ENCODE measurements at places on chromosomes 7 and 10.
A peak's percentile ranks its signal among the peaks of the same experiment; 100 is the strongest.

DNA sequence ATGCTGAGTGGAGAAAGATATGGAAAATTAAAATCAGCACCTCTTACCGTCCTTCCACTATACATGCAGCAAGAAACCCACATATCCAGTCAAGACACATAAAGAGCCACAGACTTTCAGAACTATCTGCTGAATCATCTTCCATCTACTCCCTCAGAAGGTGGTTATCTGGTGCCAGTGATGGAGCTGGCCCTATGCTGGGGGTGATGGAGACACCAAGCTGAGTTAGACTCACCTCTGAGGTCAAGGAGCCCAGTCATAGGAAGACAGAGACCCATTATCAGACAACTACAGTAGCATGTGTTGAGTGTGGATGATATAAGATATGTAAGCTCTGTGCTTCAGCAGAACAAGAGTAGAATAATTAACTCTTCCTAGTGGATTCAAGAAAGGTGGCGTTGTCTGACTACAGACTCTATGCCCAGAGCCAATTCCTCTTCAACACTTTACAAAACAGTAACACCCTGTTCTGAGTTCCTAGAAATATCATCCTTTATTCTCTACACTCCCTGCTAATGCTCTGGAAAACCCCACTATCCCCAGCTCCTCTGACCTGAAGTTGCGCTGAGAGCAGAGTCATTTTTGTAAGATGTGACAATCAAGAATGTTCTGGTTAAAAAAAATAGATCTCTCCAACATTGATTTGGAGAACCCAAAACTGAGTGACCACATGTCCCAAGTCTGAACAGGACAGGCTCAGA lies 14.3 kb downstream of the CYP3A5 start:
- no peak for DNase-seq

DNA sequence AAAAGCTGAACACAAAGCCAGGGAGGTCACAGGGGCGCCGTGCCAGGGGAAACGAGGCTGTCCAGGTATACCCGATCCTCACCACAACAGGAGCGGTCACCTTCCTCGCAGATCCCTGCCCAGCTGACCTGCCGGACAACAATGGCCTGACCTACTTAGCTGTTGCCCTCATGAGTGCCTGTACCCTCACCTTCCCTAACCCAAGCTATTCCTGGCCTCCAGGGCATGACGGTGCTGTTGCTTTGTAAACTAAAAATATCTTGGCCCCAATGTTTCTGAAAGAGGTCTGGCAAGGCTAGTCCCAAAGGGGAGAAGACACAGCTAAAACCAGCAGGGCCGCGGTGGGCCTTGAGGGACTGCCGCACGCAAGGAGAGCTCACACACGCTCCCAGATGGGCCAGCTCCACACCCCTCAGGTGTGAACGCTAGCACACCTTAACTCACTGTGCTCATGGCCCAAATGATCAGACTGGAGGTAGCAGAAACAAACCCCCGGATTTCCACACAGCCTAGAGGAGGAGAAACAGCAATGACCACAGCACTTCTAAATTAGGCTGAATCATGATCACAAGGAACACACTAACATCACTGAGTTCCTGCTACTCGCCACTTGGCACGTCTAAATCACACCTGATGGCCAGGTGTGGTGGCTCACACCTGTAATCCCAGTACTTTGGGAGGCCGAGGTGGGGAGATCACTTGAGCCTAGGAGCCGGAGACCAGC lies 66.3 kb upstream of the CYTH3 start:
- DNase-seq: no peak

DNA sequence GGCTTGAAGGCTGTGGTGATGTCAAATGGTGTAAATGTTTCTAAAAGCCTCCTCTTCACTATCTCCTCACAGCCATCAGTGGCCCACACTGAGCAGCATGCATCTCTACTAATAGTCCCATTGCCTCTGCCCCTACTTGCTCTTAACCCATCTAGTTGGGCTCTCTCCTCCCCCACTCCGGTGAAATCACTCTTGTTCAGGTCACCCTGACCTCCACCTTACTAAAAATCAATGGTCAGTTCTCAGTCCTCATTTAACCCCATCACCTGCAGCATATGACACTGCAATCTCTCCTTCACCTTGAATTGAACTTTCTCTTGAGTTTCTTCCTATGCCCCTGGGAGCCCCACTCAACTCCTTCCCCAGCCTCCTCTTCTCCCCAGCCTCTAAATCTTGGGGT lies 355.1 kb upstream of the AOAH start:
- no peak for DNase-seq

GRCh38 chr7:66832531-66833351 lies 88.3 kb upstream of the TMEM248 start:
- DNase-seq: no peak

GRCh38 chr10:47067949-47068940 lies 157.0 kb downstream of the PTPN20 start:
- DNase-seq: no peak

GRCh38 chr7:40192036-40192435 lies 57.2 kb downstream of the SUGCT start:
- DNase-seq: no peak

- no peak for DNase-seq
These were observed 102.9 kb upstream of the NFE2L3 start for GRCh38 chr7:26049081-26049480.

- DNase-seq: no peak
These were observed 22.4 kb upstream of the ITGA8 start for GRCh38 chr10:15742102-15742501.

GRCh38 chr10:128877936-128878335 lies 589.1 kb upstream of the MGMT start:
- peak; percentile 2 for DNase-seq

DNA sequence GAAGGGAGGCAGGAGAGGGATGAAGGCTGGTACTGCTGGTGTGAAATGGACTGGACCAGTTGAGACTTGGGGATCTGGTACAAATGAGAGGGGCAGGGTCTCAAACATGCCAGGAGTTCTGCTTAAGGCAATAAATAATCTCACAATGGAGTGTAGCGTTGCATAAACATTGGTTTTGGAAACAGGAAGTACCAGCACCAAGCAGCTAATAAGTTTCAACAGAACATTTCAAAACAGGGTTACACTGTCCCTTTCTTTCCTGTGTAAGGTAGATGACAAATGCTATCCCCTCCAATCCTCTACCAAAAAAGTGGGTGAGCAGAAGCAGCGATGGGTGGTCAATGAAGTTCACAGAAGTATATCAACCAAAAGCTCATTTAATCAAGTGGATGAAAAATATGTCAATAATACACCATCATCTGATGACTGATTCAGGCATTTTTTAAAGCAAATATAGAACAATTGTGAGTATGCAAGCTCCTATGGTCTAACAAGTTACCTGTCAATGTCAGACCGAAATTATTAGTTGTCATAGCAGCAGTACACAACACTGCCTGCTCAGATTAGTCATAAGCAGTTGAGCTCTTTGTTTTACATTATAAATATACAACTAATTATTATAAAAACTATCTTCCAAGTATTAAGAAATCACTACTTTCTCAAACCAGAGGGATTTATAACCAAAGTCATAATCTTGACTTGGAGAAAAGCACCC lies 220.0 kb downstream of the FAM107B start:
- no peak for DNase-seq

GRCh38 chr7:100827330-100828226 lies at the start of gene EPHB4:
Gene EPHB4 (minus strand): TSS chr7:100827523. CDS start chr7:100827030, 493 bp downstream.
- DNase-seq: peak; percentile 96

DNA sequence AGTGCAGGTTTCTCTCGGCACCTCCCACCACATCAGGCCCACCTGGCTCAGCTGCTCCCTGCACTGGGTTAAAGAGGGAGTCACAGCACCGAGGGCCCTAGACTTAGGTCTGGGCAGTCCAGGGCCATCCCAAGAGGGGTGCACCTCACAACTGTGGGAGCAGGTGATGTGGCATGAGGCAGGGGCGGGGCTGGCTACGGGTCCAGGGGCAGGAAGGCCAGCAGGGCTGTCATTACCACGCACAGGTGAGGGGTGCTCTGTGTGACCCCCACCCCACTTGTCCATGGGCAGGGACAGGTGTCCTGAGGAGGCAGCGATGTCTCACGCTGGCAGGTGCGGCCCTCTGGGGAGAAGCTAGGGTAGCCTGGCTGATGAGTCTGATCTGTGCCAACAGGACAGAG lies 40.5 kb upstream of the DPYSL4 start:
- DNase-seq: no peak

DNA sequence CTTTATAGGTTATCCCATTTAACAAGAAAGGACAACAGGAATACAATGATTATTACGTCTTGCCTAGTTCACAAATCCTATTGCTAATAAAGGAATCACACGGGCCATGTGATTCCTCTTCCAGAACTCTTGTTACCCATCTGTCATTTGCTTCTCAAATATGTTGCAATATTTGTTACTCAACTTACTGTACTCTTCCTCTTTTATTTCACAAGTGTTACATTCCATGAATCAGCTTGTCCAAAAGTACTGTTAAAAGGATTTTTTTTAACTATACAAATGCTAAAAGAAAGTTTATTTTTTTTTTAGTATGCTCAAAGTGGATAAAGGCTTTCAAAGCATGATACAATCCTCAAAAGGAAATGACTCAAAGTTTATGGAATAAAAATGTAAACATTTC lies 3.9 kb upstream of the CD36 start:
- DNase-seq: no peak

DNA sequence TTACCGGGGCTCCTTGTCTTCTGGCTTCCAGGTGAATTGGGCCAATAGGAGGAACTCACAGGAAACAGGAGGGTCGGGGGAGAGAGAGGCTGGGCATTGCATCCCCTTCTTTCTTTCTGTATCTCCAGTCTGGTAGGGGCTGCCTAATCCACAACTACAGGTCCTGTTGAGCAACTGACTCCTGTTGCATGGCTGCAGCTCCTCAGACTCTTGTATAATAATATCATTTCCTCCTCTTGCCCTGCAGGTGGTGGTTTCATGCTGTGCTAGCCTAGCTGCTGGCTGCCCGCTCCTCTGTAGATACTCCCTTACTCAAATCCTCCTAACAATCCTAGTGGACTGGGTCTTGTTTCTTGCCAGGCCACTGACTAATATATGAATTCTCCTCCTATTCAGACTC lies 276.5 kb upstream of the SMIM30 start:
- DNase-seq: no peak

DNA sequence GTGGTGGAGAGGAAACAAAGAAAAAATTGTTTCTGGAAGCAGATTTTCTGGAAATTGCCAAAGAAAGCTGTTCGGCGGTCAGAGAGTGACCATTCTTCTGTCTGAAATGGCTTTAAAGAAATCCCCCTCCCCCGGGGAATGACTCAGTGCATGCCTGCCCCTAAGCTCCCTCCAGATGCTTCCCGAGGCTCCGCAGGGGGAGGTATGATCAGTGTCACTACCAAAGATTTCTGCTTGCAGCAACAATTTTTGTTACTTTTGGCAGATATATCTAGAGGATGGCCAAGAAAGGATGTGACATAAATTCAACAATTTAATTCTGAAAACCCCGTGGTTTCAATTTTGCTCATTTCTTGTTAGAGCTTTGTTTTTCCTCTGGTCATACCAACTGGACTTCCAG lies 163.9 kb downstream of the JCAD start:
- DNase-seq: peak; percentile 82

- DNase-seq: peak; percentile 71
These were observed 111.4 kb downstream of the COL28A1 start for GRCh38 chr7:7424151-7424873.

- DNase-seq: no peak
These were observed 64.0 kb downstream of the CACNB2 start for GRCh38 chr10:18204039-18204835.

GRCh38 chr7:148447221-148447849 lies 143.2 kb upstream of the C7orf33 start:
- no peak for DNase-seq

GRCh38 chr7:108578937-108579336 lies 9.3 kb downstream of the DNAJB9 start:
- DNase-seq: no peak

- no peak for DNase-seq
These were observed 8.3 kb upstream of the TMEM168 start for GRCh38 chr7:112798274-112799159.

DNA sequence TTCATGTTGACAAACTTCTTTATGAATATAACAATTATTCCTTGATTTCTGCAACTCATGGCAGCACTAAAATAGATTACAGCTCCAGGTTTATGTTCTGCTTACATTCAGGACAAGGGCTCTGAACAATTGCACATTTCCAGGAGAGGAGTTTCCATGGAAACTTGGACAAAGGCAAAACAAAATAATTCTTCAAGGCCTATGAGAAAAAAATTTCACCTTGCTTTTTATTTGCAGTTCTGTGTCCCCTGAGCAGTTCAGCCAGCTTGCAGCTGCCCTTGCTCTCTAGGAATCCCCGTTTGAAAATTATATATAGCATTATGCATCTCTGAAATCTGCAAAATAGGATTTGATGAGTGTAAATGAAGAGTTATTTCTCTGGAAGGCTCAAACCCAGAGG lies 71.7 kb downstream of the ARL4A start:
- DNase-seq: peak; percentile 42

DNA sequence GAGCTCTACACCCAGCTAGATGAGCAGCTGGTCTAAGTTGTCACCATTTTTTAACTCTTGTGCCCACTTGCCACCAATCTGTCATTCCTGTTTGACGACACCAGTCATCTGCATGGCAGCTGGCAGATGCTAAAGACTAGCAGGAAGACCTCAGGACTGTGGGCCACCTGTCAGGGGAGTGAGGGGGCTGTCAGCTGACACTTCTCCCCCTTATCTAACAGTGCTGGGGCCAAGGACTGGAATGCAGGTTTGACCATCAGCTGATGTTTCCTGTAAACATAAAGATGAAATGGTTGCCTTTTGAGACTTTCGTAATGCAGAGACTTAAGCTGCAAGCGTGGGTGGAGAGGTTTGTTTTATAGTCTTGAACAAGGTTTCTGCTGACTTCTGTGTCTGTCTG lies 93.5 kb downstream of the WNT2 start:
- peak; percentile 72 for DNase-seq

GRCh38 chr10:49303711-49304110 lies 4.7 kb downstream of the C10orf71 start:
- DNase-seq: no peak

DNA sequence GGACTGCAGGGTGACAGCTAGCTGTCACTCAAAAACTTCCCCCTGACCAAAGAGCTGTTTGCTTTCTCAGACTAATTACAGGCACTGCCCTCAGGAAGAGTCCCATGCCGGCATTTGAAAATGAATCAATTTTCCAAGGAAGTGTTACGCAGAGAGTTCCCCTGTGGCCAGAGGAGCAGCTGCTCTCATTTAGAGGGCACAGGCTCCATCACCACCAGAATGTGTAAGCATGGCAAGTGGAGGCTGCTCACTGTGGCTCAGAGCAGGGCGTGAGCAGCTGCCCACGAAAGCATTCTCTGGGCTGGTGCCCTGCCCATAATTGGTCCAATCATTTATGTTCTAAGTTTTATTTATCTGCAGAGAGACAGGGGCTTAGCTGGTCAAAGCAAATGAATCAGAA lies 202.2 kb downstream of the RAMP3 start:
- no peak for DNase-seq

GRCh38 chr7:133482599-133482998 lies 229.7 kb downstream of the EXOC4 start:
- DNase-seq: no peak
